A549 treated with AZD2906 at 1 μM for 4 hours (cell line): ENCODE measurements at places on chromosomes 4 and X. TPM values are rescaled to one million over a fixed set of nuclear protein-coding genes. Genes with fewer than 3 reads are reported as not detected.

The TCEAL1 gene
- 34.1 to 45.4 TPM (median 38.3 TPM) in 5 replicates for total RNA-seq

The FDCSP gene
- not detected in 5 replicates for total RNA-seq

The RAB9B gene
- 0.02 to 0.05 TPM (median 0.03 TPM) in 4 of 5 replicates, not detected in the other for total RNA-seq

The AFAP1 gene
- 15.5 to 21.1 TPM (median 17.9 TPM) in 5 replicates for total RNA-seq

The TDO2 gene
- 0.37 to 0.63 TPM (median 0.55 TPM) in 5 replicates for total RNA-seq

The MAGEA12 gene
- total RNA-seq: 0.06 to 0.29 TPM (median 0.15 TPM) in 5 replicates

The TRIM75 gene
- not detected in 5 replicates for total RNA-seq

The MAGEA3 gene
- total RNA-seq: 2.0 to 5.2 TPM (median 3.1 TPM) in 5 replicates

The INPP4B gene
- 3.5 to 6.8 TPM (median 4.8 TPM) in 5 replicates for total RNA-seq

The ABCG2 gene
- 14.1 to 18.6 TPM (median 15.9 TPM) in 5 replicates for total RNA-seq

The AMTN gene
- 0.08 to 0.15 TPM in 2 of 5 replicates, not detected in the others for total RNA-seq

The FRAS1 gene
- 2.0 to 2.9 TPM (median 2.5 TPM) in 5 replicates for total RNA-seq

The TEC gene
- 1.4 to 1.9 TPM (median 1.6 TPM) in 5 replicates for total RNA-seq

The CRLF2 gene
- 0.56 to 1.4 TPM (median 0.87 TPM) in 5 replicates for total RNA-seq

The INTS6L gene
- 0.08 to 0.18 TPM (median 0.09 TPM) in 5 replicates for total RNA-seq

The ASB5 gene
- 0.03 to 0.08 TPM in 2 of 5 replicates, not detected in the others for total RNA-seq

The NDNF gene
- not detected in 5 replicates for total RNA-seq

The IBSP gene
- not detected in 5 replicates for total RNA-seq

The BTK gene
- 0.09 to 0.32 TPM (median 0.13 TPM) in 5 replicates for total RNA-seq

The MAGEB6B gene
- not detected in 5 replicates for total RNA-seq

The PABPC1L2B gene
- 0.03 TPM in 1 of 5 replicates, not detected in the others for total RNA-seq

The SLC10A4 gene
- total RNA-seq: 4.4 to 7.2 TPM (median 7.1 TPM) in 5 replicates

The ASB9 gene
- 20.2 to 26.5 TPM (median 21.5 TPM) in 5 replicates for total RNA-seq

The SLC39A8 gene
- 9.3 to 10.3 TPM (median 9.5 TPM) in 5 replicates for total RNA-seq

The FAM241A gene
- 0.83 to 0.93 TPM (median 0.85 TPM) in 5 replicates for total RNA-seq

The STATH gene
- total RNA-seq: not detected in 5 replicates

The SMIM31 gene
- total RNA-seq: 0.03 to 0.08 TPM (median 0.04 TPM) in 4 of 5 replicates, not detected in the other

The EFHC2 gene
- total RNA-seq: 0.17 to 0.30 TPM (median 0.24 TPM) in 5 replicates

The PNMA3 gene
- total RNA-seq: 0.17 to 0.38 TPM (median 0.22 TPM) in 5 replicates

The APOO gene
- 28.1 to 29.6 TPM (median 28.7 TPM) in 5 replicates for total RNA-seq

The SLC25A53 gene
- 3.2 to 4.2 TPM (median 3.4 TPM) in 5 replicates for total RNA-seq

The SASH3 gene
- total RNA-seq: not detected in 5 replicates

The FHDC1 gene
- 0.88 to 1.1 TPM (median 0.95 TPM) in 5 replicates for total RNA-seq

The SSX2B gene
- total RNA-seq: not detected in 5 replicates

The SCD5 gene
- 5.8 to 6.7 TPM (median 6.5 TPM) in 5 replicates for total RNA-seq

The TCP11X1 gene
- total RNA-seq: not detected in 5 replicates

The NDST3 gene
- not detected in 5 replicates for total RNA-seq

The TSPAN6 gene
- 35.0 to 45.4 TPM (median 36.2 TPM) in 5 replicates for total RNA-seq

The SPOCK3 gene
- 0.14 to 0.35 TPM (median 0.24 TPM) in 5 replicates for total RNA-seq

The TECRL gene
- total RNA-seq: not detected in 5 replicates

The CXCL5 gene
- 26.7 to 32.8 TPM (median 31.0 TPM) in 5 replicates for total RNA-seq

The VSIG1 gene
- total RNA-seq: 0.14 to 0.40 TPM (median 0.22 TPM) in 5 replicates

The MAGEA4 gene
- not detected in 5 replicates for total RNA-seq

The MAD2L1 gene
- total RNA-seq: 43.1 to 70.3 TPM (median 45.9 TPM) in 5 replicates

The F9 gene
- total RNA-seq: not detected in 5 replicates

The GLUD2 gene
- total RNA-seq: 2.0 to 2.4 TPM (median 2.3 TPM) in 5 replicates

The NAA11 gene
- not detected in 5 replicates for total RNA-seq

The LUZP4 gene
- not detected in 5 replicates for total RNA-seq

The HSFX3 gene
- total RNA-seq: 0.07 TPM in 1 of 5 replicates, not detected in the others

The OCIAD2 gene
- total RNA-seq: 94.7 to 134 TPM (median 98.5 TPM) in 5 replicates

The KCTD8 gene
- total RNA-seq: not detected in 5 replicates
